ENCODE measurements at places on chromosomes 4 and X.

DNA sequence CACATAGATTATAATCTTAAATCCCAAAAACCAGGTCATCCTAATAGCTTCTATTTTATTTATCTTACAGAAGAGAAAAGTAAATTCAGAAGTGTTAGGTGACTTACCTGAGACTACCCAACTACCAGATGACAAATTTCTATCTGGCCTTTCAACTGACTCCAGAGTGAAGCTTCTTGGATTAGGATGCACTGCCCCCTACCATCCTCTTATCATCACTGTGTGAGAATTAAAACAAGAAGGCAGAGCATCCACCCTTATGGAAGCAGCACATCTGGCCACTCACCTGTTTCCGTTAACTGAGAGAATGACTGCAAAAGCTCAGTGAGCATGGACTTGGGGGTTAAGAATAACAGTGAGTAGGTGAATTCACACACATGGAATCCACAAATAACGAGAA is 502.6 kb upstream of the TECRL start:
- no peak for DNase-seq

DNA sequence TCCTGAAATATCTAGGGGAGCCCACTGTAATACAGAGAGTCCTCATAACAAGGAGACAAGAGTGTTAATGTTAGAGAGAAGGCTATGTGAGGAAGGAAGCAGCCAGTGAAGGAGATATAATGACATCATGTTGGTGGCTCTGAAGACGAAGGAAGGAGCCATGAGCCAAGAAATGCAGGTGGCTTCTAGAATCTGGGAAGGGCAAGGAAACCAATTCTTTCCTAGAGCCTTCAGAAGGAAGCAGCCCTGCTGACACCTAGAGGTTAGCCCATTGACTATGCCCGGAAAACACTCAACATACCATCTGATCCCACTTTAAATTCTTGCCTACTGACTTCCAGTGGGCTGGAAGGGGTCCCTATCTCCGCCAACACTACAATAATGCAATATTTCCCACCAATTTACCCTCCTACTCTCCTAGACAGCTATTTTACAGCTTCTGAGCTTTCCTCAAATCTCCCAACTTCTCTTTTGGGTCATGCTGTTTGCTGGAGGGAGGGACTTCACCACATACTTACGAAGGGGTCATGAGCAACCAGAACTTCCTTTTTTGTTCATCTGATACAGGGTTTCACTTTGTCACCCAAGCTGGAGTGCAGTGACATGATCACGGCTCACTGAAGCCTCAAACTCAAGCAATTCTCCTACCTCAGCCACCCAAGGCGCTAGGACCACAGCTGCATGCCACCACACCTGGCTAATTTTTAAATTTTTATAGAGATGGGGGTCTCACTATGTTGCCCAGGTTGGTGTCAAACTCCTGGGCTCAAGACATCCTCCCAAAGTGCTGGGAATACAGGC is 25.2 kb upstream of the G3BP2 start:
- no peak for DNase-seq

GRCh38 chr4:155903453-155903852 is at the start of gene TDO2:
TSS of gene TDO2 (plus strand) at chr4:155903696. CDS start at chr4:155903759, 63 bp downstream.
- DNase-seq: no peak

DNA sequence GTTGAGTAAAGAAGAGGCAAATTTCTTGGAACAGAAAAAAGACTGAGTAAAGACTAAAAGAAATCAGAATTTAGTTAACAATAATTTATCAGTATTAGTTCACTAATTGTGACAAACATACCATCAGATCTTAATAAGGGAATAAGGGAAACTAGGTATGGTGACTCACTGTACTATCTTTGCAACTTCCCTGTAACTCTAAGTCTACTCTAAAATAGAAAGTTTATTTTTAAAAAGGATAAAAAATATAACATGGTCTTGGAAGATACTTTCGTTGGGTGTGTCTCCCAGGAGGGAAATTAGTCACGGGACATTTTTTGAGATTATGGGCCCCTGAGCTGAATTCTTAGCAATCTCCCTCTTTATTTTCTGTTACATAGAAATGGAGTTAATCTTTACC is 97.3 kb downstream of the EMCN start:
- DNase-seq: no peak

DNA sequence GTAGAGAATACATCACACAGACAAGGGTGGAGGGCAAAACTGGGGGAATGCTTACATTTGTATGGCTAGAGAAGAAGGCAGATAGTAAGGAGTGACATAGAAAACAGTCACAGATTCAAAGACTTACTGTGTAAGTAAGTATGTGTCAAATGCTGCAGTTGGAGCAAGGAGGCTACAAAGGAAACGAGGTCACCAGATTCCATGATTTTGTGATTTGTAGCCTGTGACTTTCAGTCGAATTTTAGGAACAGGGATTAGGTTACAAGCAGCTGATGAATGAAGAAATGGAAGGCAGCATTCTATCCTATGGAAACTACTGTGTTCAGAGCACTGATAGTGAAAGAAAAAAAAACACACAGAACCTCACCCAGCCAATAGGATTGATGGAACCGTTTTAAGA is 407.9 kb downstream of the IL15 start:
- no peak for DNase-seq

- DNase-seq: no peak
These were observed 55.7 kb downstream of the LNX1 start for GRCh38 chr4:53535567-53535966.

- DNase-seq: no peak
These were observed 9.6 kb downstream of the SGMS2 start for GRCh38 chr4:107834241-107834794.

DNA sequence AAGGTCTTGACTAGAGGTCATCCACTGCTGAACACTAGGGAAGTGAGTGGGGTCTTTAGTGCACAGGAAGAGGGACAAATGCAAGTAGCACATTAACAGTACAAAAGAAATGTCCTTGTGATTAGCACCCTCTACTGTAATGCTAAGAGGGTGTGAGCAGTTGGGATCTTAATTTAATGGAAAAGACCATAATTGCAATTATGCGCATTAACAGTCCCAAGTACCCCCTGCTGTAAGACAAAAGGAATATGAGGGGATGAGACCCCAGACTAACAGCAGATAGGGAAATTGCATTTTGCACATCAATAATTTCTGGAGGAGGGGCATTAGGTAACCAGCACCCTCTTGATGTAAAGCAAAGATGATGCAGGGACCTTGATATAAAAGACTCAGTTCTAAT is 285.0 kb downstream of the CHIC1 start:
- DNase-seq: no peak

DNA sequence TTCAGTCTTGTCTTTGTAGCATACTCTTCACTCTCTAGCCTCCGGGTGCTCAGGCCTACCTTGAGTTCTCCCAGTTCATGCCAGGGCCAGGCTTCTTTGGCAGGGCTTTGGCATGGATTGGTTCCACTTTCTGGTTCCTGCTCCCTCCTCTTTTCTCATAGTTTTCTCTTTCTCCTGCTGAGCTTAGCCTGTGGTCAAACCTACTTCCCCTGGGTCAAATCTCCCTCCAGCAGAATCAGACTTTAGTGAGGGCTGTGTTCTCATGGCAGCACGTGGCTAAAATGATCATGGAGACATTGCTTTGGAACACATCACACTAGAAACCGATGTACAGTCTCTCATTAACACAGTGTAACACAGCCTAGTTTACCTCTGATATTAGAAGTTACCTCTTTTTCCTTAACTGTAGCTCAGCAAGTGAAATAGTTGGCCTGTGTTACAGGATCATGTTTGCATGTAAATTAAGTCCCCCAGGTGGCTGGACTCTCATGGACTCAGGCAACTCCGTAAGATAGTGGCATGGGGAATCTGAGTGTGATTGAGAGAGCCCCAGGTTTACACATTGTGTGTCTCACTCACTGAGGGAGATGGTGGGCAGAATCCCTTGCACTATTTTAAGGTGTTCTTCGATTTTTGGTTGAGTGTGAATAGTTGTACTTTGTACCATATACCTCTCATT is 13.3 kb downstream of the RAB9A start:
- DNase-seq: no peak

DNA sequence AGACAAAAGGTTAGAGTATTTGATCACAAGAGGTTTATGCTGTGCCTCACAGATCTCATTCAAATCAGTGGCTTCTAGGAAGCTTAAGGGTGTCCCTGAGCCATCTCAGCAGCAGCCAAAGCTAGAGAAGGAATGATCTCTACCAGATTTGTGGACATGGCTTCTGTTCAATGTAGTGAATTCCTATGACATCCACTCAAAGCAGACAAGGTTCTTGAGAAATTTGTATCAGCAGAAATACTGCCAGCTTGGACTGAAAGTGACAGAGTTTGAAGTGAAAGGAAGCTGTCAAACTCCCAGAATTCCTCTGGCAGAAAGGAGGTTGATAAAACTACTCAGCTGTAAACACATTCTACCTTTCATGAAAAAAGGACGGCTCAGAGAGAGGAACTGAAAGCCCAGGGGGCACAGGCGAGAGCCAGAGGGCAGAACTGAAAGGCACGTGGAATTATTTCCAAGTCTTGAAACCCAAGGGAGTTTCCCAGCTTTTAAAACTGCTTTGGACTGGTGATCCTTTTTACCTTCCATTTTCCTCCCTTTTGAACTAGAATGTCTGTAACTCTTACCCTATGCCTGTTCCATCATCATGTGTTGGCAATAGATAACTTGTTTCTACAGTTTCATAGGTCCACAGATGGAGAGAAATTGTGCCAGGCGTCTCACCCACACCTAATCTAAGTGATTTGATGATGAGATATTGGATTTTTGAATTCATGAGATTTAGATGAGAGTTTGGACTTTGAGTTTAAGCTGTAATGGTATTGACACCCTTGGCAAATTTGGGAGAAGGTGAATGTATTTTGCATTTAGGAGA is 14.5 kb upstream of the MED14 start:
- no peak for DNase-seq

DNA sequence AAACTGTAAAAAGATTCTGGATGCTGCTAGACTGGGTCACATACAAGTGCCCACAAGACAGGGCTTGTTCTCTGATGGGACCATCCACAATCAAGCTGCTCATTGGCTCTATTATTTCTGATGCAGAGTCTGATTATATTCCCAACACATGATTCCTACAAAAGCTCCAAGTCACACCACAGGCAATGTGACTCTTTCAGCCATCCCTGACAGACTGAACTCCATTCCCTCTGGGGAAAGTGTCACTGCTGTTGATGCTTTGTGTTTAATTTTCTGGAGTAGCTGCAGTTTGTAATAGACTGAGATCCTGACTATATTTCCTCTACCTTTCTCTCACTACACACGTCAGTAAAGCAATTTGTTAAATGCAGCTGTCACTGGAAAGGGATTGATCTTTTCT is 55.4 kb upstream of the BCLAF3 start:
- DNase-seq: no peak

- no peak for DNase-seq
These were observed 66.2 kb downstream of the IRF2 start for GRCh38 chr4:184408021-184408683.

DNA sequence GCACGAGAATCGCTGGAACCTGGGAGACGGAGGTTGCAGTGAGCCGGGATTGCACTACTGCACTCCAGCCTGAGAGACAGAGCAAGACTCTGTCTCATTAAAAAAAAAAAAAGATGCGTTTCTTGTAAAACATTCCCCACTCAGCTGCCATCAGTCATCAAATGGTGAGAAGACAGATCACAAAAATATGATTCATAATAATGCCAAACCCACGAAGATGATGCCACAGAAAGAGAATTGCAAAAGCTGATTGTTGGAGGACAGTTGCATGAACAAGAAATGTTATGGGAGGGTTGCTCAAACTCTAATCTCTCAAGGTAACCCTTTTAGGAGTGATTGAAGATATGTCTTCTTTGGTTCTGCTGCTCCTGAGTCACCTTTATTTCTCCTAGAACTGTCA is 21.4 kb upstream of the SMIM14 start:
- no peak for DNase-seq

- no peak for DNase-seq
These were observed 94.2 kb downstream of the LARP1B start for GRCh38 chr4:128155231-128155855.

DNA sequence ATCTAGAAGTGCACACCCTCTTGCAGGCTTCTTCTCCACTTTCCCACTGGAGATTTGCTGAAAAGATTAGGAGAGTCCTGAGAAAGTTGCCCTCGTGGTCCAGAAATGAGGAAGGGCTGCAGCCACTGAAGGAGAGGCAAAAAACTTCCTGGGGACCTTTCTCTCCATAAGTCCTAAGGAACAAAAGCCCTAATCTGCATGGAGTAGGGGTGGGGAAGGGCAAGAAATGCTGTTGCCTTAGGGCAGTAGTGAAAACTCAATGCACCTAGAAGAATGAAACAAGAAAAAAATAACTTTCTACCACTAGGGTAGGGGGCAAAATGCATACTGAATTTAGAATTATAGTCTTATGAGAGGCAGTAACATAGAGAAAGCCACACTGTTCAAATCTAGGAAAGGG is 1408.8 kb downstream of the PCDH19 start:
- no peak for DNase-seq

DNA sequence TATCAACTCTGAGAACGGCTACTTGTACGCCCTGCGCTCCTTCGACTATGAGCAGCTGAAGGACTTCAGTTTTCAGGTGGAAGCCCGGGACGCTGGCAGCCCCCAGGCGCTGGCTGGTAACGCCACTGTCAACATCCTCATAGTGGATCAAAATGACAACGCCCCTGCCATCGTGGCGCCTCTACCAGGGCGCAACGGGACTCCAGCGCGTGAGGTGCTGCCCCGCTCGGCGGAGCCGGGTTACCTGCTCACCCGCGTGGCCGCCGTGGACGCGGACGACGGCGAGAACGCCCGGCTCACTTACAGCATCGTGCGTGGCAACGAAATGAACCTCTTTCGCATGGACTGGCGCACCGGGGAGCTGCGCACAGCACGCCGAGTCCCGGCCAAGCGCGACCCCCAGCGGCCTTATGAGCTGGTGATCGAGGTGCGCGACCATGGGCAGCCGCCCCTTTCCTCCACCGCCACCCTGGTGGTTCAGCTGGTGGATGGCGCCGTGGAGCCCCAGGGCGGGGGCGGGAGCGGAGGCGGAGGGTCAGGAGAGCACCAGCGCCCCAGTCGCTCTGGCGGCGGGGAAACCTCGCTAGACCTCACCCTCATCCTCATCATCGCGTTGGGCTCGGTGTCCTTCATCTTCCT is 2.7 kb downstream of the PCDH10 start:
- no peak for DNase-seq

DNA sequence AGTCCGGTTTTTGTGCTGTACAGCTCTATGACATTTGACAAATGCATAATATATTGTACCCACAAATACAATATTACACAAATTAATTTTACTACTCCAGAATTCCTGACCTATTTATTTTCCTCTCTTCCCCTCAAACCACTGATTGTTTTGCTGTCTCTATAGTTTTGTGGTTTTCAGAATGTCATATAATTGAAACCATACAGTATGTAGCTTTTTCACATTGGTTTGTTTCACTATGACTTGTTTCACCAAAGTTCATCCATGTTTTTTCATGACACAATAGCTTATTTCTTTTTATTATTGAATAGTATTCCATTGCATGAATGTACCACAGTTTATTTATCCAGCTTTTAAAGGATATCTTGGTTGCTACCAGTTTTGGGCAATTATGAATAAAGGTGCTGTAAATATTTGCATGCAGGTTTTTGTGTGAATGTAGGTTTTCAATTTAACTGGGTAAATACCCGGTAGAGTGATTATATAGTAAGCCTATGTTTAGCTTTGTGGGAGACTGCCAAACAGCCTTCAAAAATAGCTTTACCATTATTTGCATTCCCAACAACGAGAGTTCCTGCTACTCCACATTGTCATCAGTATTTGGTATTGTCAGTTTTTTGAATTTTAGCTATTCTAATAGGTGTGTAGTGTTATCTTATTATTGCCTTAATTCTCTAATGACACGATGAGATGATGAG is 25.9 kb downstream of the RNF175 start:
- no peak for DNase-seq

GRCh38 chr4:165464376-165464775 is 85.6 kb downstream of the CPE start:
- DNase-seq: no peak

- DNase-seq: no peak
These were observed 573.6 kb downstream of the PPP4R3C start for GRCh38 chrX:26889574-26889973.

Measured in Panc1 (cell line).